ENCODE measurements at places on chromosomes 1 and 21.

DNA sequence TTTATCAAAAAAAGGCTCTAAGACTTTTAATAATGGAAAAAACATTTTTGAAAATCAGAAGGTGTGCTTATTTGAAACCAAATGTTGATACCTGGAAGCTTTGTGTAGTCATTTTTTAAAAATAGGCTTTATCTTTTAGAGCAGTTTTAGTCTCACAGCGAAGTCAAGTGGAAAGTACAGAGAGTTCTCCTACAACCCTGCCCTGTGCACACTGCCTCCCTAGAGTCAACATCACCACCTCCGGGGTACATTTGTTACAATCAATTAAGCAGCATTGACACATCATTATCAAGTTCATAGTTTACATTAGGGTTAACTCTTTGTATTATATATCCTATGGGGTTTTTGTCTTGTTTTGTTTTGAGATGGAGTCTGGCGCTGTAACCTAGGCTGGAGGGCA is 10.7 kb upstream of the ERO1B start:
- no peak for DNase-seq

- no peak for DNase-seq
Observed at GRCh38 chr1:96038636-96039035, 682.9 kb upstream of the PTBP2 start.

- no peak for DNase-seq
Observed at GRCh38 chr1:41350055-41350378, 11.2 kb upstream of the FOXO6 start.

- no peak for DNase-seq
Observed at GRCh38 chr1:109884242-109884891, 26.3 kb upstream of the CSF1 start.

GRCh38 chr1:229325401-229325800 is 17.4 kb downstream of the CCSAP start:
- DNase-seq: no peak

GRCh38 chr1:68495968-68496679 is 758 bp downstream of the DEPDC1 start:
- DNase-seq: no peak

GRCh38 chr21:38830671-38831525 is 25.2 kb downstream of the ETS2 start:
- no peak for DNase-seq
